ENCODE measurements at places on chromosomes 7 and 10.

DNA sequence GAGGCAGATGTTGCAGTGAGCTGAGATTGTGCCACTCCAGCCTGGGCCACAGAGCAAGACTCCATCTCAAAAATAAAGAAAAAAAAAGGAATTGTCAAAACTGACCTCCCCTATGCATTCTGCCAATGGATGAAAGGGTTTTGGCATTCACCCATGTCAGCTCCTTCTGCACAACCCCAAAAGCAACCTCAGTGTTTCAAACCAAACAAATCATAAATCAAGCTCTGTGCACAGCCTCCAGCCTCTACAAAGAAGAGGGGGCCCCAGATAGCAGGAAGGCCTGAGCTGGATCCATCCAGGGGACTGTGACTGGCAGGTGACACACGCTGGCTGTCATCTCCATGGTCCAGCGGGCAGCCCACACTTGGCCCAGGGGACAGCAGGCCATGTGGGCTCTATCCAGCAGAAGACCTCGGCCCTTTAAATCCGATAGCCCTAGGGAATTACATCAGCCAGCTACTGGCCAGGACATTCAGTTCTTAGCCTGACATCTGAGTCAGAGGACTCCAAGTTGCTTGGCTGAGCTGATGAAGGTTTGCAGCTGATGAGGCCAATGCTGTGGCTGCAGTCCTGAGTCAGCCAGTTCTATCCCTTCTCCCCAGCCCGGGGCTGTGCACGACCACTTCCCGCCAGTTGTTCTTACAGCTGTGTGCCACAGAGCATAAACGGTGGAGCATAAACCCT lies 52.0 kb upstream of the FIGNL1 start:
- peak; percentile 51 for DNase-seq

GRCh38 chr10:75531571-75532031 lies 100.2 kb downstream of the LRMDA start:
- no peak for DNase-seq

- DNase-seq: no peak
Measured at GRCh38 chr10:1003884-1004670, 15.8 kb downstream of the GTPBP4 start.

DNA sequence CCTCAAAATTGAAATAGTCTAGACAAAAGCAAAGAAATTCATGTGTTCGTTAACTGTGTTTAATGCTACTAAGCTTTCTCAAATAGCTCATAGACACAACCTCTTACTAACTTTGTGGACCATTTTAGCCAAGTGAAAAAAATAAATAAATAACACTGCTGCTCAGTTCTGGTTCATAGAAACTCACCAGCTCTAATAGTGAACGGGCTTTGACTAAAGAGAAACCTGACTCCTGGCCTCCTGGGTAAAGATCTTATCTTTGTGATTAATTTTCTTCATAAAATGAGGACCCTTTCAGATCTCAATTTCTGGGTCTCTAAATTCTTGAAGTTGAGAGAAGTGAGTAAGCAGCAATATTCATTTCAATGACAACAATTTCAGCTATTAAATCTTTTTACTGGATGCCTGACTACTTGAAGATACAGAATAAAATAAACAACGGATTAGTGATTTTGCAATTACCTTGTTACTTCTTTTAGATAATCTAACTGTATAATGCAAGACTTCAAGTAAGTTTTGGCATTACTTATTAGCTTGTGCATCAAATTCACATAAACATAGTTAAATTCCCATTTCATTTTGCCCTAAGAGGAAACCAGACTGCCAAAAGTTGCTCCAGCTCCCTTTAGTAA lies 3.1 kb downstream of the CADPS2 start:
- no peak for DNase-seq

- peak; percentile 91 for DNase-seq
Measured at GRCh38 chr10:29860166-29860565, 199.2 kb downstream of the JCAD start.

GRCh38 chr10:99854860-99855259 lies 72.4 kb downstream of the ABCC2 start:
- peak; percentile 66 for DNase-seq

GRCh38 chr10:108204528-108205305 lies 1040.2 kb upstream of the SORCS1 start:
- peak; percentile 12 for DNase-seq

GRCh38 chr10:65340340-65340739 lies 1585.5 kb upstream of the LRRTM3 start:
- no peak for DNase-seq

- DNase-seq: no peak
Measured at GRCh38 chr10:76141376-76141775, 710.0 kb downstream of the LRMDA start.

DNA sequence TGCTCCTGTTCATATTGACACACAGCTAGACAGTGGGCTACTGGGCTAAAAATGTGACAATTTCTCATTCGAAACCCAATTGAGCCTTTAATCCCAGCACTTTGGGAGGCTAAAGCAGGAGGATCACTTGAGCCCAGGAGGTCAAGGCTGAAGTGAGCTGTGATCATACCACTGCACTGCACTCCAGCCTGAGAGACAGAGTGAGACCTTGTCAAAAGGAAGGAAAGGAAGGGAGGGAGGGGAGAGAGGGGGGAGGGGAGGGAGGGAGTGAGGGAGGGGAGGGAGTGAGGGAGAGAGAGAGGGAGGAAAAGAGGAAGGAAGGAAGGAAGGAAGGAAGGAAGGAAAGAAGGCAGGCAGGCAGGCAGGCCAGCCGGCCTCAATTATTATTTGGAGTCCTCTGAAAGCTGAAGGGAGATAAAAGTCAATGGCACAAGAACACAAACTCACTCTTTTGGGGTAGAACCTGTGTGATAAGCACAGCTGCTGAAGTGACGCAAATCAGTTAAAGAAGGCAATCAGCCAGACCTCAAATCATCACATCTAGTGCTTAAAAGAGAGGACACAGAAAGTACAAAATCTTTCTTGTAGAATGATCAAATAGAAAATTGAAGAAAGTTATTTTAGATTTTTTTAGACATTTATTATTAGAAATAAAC lies 98.1 kb downstream of the CCDC71L start:
- DNase-seq: no peak

- DNase-seq: peak; percentile 73
Measured at GRCh38 chr7:135670179-135670578, 7.9 kb downstream of the STMP1 start.

GRCh38 chr10:119425102-119425880 lies 117.2 kb downstream of the RGS10 start:
- DNase-seq: no peak

- DNase-seq: no peak
Measured at GRCh38 chr10:103838862-103839518, 16.4 kb downstream of the SH3PXD2A start.

DNA sequence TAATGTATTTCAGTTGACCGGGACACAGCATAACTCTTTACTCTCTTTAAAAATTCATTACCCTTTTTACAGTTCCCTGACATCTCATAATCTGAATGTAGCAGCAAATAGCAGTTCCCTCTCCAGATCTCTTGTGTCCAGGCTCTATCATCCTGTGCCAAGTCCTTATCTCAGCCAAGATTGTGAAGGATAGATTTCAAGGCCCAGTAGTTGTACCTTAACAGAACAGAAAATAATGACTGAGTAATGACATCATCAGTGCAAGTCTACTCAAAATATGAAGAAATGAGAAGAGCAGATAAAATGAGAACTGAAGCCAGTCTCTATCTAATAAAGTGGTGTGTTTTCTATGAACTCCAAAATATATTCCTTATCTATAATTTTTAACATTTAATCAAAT lies 92.6 kb downstream of the TFEC start:
- no peak for DNase-seq

- DNase-seq: peak; percentile 67
Measured at GRCh38 chr10:79347894-79348639, 798 bp downstream of the PPIF start.

GRCh38 chr7:108380517-108380916 lies 75.7 kb downstream of the NRCAM start:
- no peak for DNase-seq

DNA sequence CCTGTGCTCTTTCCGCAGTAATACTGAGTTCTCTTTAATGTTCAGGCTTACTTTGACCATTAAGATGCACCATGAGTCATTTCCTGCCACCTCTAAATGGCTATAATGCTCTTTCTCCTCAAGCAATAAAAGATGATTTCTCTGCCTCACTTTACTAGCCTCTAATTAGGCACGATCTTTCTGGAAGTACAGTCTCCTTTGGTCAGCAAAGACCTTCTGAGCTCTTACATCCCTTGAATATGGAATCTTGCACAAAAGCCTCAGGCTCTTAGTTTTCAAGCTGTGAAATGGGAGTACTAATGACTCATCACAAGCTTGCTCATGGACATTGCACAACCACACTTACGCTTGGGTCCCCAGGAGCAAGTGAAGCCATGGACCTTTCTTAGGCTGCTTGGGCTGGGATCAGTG lies 85.9 kb downstream of the FRMD4A start:
- no peak for DNase-seq

GRCh38 chr10:132452651-132453469 lies 55.9 kb downstream of the PWWP2B start:
- DNase-seq: peak; percentile 70

GRCh38 chr10:124072541-124072940 lies 20.9 kb downstream of the CHST15 start:
- no peak for DNase-seq

- DNase-seq: no peak
Measured at GRCh38 chr10:34960983-34961382, 129.2 kb downstream of the CUL2 start.

DNA sequence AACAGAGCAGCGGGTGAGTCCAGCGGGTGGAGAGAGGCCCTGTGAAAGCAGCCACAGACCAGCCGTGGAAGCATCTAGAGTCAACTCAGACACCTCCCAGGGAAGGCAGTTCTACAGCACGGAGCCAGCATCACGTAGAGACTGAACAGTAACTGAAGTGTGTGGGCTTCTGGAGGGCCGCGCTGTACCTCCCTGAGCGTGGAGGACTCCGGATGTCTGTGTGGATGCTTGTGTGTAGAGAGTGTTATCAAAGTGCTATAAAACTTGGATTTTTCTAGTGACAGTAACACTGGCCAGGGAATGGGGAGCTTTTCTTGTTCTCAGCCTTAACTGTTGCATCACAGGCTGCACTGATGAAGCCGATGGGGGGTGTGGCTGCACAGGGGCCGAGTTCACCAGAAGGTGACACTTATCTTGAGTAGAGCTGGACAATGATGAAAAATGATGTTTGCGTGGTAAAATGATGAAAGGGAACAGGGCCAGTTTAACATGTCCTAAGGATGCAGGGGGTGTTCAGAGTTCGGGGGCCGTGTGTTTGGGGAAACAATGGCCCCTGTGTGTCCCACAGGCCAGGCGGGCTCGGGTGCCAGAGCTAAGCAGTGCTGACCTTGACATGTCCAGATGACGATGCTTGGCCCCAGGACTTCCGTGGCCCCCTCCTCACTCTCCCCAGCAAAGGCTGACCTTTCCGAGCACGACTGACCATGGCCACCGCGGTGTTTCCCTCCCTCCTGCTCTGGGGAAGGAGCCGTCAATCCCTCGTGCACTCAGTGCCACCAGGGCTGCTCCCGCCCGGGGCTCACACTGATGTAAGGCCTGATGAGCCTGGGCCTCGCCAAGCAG lies 21.9 kb downstream of the MNX1 start:
- no peak for DNase-seq

- DNase-seq: no peak
Measured at GRCh38 chr7:1542841-1543747, 12.6 kb downstream of the MAFK start.

GRCh38 chr10:89062861-89063260 lies 72.3 kb downstream of the FAS start:
- DNase-seq: peak; percentile 46

DNA sequence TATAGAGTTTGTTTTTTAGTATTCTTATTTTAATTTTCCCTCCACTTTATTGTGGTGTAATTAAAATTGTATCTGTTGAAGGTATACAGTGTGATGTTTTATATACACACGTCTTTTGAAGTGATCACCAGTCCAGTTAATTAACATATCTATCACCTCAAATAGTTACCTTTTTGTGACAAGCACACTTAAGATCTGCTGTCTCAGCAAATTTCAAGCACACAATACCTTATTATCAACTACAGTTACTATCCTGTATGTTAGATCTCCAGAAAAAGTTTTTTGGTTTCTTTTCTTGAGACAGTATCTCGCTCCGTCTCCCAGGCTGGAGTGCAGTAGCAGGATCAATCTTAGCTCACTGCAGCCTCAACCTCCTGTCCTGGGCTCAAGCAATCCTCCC lies 8.7 kb downstream of the WIPI2 start:
- DNase-seq: no peak

GRCh38 chr7:109782806-109783205 lies 1213.1 kb downstream of the DNAJB9 start:
- DNase-seq: no peak

GRCh38 chr10:13392701-13393100 lies 44.6 kb upstream of the SEPHS1 start:
- no peak for DNase-seq

GRCh38 chr7:45682836-45683555 lies 108.8 kb downstream of the ADCY1 start:
- peak; percentile 9 for DNase-seq

GRCh38 chr7:73340514-73340913 lies 12.6 kb downstream of the FKBP6 start:
- no peak for DNase-seq

GRCh38 chr7:139131-139530 lies 53.2 kb upstream of the FAM20C start:
- no peak for DNase-seq

- DNase-seq: no peak
Measured at GRCh38 chr10:36187380-36188079, 545.4 kb upstream of the FZD8 start.

DNA sequence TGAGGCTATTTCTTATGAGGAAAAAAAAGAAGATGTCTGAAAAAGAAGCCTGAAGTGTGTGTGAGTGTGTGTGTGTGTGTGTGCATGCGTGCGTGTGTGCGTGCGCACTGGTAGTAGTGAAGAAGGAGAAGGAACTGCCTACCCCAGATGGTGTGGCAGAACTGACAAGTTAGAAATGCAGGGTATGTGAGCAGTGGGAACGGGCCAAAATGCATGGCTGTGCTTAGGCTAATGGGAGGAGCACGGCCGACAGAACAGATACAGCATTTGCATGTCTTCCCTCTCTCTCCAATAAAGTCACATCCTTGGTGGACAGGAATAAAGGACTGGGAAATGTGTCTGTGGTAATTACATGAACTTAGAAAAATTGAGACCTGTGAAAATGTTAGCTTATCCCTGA lies 94.3 kb downstream of the IDE start:
- no peak for DNase-seq

Data from fibroblast of skin of scalp (primary cell).